Spinal cord (tissue), 10 donors: ENCODE measurements at places on chromosomes 3 and 15.

DNA sequence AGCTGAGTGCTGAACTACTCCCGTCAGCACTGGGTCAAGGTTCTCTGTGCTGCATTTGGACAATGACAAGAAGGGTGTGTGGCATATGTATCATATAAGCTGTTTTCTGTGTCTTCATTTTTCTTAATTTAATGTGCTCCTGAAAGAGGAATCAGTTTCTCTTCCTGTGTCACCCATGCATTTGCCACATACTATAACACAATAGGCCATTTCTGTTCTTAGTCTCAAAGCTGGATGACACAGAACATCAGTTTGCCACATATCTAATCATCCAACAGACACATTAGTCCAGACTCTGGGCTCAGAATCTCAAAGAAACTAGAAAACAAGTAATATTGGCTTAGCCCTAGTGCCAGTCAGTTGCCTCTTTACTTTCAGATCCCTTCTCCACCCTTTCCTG lies 34.1 kb downstream of the CEP19 start:
- no peak for DNase-seq

GRCh38 chr15:78317145-78317836 lies 17.9 kb upstream of the SKIC8 start:
- DNase-seq: no peak

DNA sequence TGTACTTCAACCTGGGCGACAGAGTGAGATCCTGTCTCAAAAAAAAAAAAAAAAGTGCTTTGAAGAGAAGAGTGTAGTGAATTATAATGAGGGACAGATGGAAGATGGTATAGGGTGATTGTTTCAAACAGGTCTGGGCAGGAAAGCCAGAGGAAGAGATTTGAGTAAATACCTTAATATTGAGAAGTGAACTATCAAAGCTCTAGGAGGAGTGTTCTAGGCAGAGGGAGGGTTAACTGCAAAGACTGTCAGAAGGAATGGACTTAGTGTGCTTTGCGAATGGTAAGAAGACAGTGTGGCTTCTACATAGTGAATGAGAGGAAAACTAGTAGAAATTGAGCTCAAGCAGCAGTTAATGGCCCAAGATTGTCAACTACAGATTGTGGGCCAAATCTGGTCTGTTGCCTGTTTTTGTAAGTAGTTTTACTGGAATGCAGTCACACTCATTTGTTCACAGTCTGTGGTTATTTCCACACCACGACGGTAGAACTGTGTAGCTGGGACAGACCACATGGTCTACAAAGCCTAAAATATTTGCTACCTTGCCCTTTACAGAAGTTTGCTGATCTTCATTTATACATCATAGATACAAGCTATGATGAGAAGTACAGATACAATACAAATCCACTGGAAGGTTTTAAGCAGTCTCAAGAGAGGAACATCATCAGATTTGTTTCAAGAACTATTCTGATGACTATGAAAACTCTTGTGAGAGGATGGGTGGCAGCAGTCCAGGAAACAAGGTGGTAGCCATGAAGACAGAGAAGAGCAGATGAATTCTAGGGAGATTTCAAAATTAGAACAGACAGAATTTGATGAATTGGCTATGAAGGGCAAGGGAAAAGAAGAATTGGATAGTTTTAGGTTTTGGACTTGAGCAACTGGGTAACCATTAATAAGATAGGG lies 16.5 kb upstream of the USP50 start:
- DNase-seq: no peak

GRCh38 chr15:47356297-47356696 lies 361.0 kb upstream of the SEMA6D start:
- DNase-seq: no peak

GRCh38 chr15:37789397-37789786 lies 145.0 kb upstream of the TMCO5A start:
- DNase-seq: no peak

DNA sequence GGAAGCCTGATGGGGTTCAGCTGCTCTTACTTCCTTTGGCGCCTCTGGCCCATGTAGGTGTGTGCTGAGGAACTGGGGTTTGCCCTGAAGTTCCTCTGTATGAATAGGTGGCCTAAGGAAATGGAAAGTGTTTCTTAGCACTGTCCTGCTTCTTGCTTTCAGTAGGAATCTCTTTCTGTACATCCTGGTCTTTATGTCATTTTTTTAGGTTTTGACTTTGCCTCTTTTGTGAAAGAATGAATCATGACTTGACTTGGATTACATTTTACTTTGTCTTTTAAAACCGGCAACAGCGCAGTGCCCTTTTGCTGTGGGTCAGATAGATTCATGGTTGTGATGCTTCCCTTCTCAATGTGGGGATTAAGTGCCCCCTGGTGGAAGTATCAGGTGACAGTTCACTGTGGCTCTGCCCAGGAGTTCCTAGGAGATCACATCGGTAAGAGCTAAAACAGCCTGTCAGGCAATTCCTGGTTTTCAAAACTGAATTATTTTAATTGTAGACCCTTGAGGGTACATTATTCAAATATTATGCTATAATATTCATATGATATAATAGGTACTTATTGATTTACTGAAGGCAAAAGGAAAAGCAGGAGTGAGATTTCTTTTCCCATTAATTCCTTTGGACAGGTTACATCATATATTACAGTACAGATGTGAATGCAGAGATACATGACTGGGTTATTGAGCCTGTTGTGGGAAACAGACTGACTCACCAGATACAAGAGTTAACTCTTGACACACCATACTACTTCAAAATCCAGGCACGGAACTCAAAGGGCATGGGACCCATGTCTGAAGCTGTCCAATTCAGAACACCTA lies 95.4 kb downstream of the HCN4 start:
- DNase-seq: peak; percentile 43

- no peak for DNase-seq
These were observed 164.6 kb upstream of the LINGO1 start for GRCh38 chr15:77797270-77797669.

- no peak for DNase-seq
These were observed 781 bp downstream of the TRNT1 start for GRCh38 chr3:3127432-3128010.

DNA sequence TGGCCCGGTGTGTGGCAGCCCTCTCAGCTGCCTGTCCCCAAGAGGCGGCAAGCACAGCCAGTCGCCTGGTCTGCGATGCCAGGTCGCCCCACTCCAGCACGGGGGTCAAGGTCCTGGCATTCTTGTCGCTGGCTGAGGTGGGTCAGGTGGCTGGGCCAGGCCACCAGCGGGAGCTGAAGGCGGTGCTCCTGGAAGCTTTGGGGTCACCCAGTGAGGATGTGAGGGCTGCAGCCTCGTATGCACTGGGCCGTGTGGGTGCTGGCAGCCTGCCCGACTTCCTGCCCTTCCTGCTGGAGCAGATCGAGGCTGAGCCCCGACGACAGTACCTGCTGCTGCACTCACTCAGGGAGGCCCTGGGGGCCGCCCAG lies 20.8 kb downstream of the CAND2 start:
- DNase-seq: no peak

GRCh38 chr3:49805367-49805782 lies 2.3 kb downstream of the INKA1 start:
- DNase-seq: peak; percentile 42

- peak; percentile 81 for DNase-seq
These were observed 53.1 kb downstream of the CLDN1 start for GRCh38 chr3:190269101-190269500.

- DNase-seq: peak; percentile 13
These were observed 248.5 kb upstream of the TGFBR2 start for GRCh38 chr3:30357897-30358296.

GRCh38 chr15:85708402-85708941 lies 86.3 kb downstream of the KLHL25 start:
- DNase-seq: no peak

DNA sequence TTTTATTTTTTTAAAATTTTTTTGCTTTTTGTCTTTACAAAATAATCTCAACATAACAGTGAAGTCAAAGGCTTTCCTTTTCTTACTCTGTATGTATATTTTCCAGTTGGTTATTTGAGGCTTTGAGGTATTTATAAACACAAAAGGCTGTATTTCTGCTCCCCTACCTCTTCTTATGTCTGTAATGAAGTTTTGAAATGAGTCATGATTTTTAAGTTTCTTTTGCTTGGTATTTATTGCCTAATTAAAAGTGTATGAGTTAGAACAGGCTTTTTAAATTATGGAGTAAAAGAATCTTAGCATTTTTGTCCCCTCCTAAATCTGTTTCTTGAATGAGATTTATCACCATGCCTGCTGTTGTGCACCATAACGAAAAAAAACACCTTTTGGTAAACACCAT lies 66.0 kb downstream of the DCUN1D1 start:
- no peak for DNase-seq

DNA sequence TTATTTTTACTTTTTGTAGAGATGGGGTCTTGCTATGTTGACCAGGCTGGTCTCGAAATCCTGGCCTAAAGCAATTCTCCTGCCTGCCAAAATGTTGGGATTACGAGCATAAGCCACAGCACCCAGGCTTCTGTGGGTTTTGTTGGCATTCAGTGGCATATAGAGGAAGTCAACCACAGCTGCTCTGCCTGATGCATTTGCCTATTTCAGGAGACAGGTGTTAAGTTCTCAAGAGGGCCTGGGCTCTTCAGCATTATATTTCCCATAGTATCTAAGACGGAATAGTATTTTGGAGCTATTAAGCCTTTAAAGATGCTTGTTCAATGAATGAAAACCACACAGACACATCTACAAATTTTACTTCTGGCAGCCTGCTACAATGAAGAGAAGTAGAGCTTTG lies 73.5 kb upstream of the CSPG5 start:
- DNase-seq: no peak

DNA sequence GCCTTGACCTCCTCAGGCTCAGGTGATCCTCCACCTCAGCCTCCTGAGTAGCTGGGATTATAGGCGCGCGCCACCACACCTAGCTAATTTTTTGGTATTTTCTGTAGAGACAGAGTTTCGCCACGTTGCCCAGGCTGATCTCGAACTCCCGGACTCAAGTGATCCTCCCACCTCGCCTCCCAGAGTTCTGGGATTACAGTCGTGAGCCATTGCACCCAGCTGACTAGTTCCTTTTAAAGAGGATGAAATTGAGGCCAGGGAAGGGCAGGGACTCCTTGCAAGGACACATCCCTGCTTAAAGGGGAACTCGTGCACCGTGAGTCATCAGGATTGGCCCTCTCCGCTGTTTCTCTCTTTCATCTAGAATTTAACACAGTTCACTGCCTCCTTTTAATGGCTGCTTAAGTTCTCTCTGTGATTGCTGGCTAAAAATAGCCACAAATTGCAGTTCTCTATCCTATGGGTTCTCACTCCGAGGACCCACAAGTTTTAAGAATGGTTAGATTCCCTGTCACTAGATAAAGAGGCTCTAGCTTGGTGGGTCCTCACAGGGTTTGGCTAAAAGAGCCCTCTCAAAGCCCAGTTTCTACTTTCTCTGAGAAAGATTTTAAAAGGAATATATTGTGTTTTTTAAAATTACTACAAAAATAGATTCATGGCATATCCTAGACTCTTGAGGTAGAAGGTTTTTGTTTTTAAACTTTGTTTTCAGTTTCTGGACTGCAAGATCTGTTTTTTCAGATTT lies 1.4 kb downstream of the CRTAP start:
- peak; percentile 28 for DNase-seq

DNA sequence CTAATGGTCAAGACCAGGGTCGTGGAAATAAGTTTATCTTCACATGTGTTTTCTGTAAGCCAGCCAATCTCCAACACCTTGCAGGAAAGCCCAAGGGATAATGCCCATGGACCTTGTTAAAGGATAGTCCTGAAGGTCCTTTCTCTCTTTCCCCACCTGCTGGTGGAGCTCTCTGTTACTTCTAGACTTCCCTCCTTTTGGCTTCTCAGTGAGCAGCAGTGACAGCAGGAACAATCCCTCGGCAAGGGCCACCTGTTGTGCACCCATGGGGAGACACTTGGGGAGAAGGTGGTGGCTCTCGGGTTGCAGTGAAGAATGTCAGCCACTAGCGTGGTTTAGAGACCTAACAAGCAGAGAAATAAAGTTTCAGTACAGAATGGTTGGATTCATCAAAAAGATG lies 84.0 kb upstream of the OSBPL11 start:
- no peak for DNase-seq

DNA sequence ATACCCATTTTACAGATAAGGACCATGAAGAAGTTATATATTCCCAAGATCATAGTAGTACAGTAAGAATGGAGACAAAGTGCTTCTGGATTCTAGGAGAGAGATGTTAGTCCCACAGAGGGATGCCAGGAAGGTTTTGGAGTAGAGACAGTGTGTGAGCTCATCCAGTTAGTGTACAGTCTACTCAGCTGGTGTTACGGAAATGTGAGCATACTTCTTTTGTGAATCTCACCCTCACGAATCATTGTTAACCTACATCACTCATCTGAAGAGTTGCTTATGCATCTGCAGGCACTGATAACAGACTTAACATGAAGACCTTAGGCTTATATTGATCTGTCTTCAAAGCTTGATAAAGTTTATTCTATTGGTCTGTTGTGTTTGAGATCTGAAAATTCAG lies 106.6 kb upstream of the PTPRG start:
- DNase-seq: no peak

GRCh38 chr3:175502155-175502554 lies 643.0 kb downstream of the NAALADL2 start:
- no peak for DNase-seq

DNA sequence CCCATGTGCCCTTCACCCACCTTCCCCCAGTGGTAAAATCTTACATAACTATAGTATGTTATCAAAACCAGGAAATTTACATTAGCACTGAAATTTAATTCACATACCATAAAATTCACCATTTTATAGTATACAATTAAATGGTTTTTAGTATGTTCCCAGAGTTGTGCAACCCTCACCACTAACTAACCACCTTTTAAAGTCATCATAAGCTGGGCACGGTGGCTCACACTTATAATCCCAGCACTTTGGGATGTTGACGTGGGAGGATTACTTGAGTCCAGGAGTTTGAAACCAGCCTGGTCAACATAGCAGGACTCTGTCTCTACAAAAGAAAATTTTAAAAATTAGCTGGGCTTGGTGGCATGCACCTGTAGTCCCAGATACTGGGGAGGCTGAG lies 13.7 kb downstream of the FRMD5 start:
- no peak for DNase-seq

DNA sequence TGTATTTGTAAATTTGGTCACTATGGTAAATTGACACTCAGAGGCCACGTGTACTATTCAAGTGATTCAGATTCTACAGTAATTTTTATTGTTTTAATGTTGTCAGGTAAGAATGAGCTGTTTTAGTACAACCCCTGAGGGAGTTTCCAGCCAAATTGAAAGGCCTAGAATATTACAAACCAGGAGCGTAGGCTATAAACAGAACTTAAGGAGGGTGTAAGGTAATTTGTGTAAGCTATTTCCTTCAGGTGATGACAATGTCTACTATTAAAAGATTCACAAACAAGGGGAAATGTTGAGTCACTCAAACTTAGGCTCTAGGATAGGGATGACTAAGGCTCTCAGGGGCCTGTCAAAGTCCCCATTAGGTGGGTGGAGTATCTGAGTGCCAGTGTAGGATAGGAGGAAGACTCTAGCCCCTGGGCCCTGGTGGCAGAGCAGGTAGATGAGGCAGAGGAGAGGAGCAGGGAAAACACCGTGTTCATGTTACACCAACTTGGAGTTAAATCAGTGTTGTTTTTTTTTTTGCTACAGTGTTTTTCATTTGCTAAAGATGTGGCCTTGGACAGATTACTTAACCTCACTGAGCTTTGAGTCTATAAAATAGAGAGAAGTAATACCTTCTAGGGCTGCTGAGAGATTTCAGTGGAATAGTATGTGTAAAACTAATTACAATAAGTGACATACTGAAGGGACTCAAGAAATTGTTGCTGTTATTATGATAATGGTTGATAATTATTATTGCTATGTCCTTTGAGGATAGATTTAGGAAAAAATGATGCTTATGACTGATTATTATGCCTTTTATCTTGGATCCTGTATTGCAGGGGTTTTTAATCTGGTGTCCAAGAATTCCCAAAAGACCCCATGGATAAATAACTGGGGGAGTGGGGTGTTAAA lies 10.3 kb downstream of the TM4SF1 start:
- no peak for DNase-seq

GRCh38 chr3:122533931-122534334 lies 19.2 kb upstream of the KPNA1 start:
- DNase-seq: no peak
